ENCODE measurements at places on chromosomes 1 and 21.

GRCh38 chr1:87449348-87449963 is 120.8 kb downstream of the LMO4 start:
- no peak for DNase-seq

- peak; percentile 84 for DNase-seq
These were observed 8.9 kb downstream of the MAPKAPK2 start for GRCh38 chr1:206693592-206693991.

- no peak for DNase-seq
These were observed 4.8 kb downstream of the FTCD start for GRCh38 chr21:46150491-46151121.

GRCh38 chr21:36350282-36350910 is 30.4 kb downstream of the MORC3 start:
- peak; percentile 29 for DNase-seq

DNA sequence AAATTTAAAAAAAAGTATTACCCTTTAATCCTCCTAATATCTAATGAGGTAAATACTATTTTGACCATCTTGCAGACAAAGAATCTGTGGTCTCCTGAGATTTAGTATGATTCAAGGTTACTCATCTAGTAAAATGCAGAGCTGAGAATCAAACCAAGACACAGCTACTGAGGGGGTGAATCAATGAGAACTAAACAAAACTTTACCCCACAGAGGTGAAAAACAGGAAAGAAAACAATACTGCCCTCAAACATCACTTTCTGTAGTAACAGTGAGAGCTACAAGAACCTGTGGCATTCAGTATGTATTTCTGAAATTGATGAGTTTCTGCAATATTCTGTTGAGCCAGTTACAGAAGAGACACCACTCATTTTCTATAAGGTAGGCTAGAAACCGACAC is 85.1 kb downstream of the JAK1 start:
- no peak for DNase-seq

DNA sequence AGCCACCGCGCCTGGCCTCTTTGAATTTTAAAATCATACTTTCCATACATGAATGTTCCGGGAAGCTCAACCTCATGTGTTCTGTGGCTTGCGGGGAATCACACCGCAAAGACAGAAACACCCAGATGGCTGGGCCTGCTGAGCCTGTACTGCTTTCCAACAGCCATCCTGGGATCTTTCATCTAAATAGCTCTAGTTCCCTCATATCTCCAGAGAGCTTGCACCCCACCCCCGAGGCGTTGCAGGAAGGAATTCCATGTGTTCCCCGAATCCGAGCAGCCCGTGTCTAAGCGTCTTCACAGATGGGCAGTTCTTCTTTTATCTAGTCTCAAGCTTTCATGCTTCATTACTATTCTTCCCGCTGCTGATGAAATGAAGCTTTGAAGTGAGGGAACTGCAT is 66.4 kb downstream of the IGSF21 start:
- DNase-seq: no peak

DNA sequence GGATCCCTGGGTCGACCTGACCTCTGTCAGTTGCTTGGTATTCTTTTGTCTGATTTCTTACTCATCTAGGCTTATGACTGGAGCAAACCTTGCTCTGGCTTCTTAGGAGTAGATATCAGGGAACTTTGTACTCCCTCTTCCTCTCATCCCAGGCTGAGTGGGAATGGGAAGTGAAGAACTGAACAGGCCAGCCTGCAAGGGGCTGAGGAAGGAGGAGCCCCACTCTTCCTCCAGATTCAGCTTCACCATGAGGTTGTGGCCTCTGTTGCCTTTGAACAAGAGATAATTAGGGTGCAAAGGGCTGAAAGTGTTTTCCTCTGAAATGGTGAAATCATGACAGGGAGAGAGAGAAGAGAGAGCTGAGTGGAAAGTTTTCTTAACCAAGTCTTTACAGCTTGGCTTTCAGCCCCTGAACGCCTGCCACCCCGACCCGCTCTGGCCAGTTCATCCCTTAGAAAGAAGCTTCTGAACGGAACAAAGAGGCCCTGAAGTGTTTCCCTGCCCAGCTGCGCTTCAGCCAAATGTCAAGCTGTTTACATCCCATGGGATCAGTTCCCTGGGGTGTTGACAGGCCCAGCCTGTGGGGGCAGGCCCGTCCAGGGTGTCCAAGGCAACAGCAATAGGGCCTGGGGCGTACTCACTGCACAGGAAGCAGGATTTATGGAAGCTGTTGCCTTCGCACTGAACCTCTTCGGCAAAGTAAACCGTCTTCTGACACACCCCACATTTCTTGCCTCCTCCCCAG is 11.2 kb downstream of the CSRP1 start:
- no peak for DNase-seq

GRCh38 chr1:213330281-213330680 is 279.2 kb downstream of the RPS6KC1 start:
- DNase-seq: no peak

DNA sequence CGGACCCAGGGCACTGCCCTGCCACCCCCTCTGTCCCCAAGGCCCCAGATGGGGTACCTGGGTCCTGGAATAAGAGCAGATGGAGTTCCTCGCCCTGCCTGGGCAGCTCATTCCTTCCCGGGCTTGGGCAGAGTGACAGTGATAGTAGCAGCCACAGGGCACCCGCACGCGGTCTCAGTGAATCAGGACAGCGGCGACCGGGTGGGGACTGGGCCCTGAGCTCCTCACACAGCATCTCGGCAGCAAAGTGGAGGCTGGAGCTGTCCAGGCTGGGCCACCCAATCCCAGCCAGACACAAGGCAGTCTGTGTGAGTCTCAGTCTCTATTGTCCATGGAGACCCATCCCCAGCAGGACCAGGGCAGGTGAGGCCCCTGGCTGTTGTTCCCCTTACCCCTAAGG is 37.4 kb upstream of the CCDC27 start:
- peak; percentile 70 for DNase-seq

- DNase-seq: no peak
These were observed 54.2 kb downstream of the PDE4B start for GRCh38 chr1:65846866-65847265.

GRCh38 chr1:163063143-163063542 is 6.0 kb upstream of the RGS4 start:
- no peak for DNase-seq

DNA sequence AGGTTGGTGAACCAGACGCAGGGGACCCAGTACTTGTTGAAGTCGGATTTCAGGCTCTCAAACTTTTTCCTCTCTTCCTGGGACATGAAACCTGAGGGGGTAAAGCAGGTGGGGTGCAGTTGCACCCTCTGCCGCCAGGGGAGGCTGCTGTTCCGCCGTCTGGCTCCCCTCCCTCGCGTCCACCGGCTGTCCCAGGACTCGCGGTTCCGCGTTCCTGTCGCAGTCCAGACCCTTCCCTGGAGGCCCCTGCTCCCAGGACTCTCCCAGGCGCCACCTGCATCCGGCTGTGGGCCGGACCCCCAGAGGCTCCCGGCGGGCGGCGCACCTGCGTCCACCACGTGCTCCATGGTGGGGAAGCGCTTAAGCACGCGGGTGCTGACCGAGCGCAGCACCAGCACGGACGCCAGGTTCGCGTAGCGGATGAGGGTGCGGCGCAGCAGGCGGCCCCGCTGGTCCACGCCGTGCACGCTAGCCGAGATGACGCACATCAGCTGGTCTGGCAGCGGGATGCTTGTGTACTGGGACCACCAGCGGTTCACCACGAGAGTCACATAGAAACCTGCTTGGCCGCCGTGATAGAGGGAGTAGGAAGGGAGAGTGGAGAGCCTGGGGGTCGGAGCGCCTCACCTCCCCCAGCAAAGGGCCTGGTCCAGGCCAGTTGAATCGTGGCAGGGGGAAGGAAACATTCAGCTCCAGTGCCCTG is 1.7 kb downstream of the BEST4 start:
- DNase-seq: peak; percentile 41

DNA sequence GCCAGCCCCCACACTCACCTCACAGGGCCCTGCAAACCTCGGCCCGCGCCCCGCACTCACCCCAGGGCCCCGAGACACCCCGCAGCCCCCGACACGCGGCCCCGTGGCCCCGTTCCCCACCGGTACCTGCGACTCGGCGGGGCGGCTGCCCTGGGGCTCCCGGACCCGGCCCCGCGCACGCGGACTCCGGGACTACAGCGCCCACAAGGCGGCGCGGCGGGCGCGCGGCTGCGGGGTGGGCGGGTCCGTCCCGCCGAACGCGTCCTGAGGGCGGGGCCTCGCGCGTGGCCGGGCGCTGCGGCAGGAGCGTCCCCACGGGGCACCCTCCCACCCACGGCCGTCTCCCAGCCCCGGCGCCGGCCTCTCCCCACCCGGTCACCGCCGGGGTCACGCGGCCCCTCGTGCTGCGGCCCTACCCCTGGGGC is at the start of gene SLC19A1:
TSS of gene SLC19A1 (minus strand) at position 199 of the 425 bp plus-strand sequence. CDS start 4,481 bp downstream, outside the sequence.
- DNase-seq: peak; percentile 62

GRCh38 chr1:6944434-6944833 is 159.2 kb downstream of the CAMTA1 start:
- DNase-seq: no peak

DNA sequence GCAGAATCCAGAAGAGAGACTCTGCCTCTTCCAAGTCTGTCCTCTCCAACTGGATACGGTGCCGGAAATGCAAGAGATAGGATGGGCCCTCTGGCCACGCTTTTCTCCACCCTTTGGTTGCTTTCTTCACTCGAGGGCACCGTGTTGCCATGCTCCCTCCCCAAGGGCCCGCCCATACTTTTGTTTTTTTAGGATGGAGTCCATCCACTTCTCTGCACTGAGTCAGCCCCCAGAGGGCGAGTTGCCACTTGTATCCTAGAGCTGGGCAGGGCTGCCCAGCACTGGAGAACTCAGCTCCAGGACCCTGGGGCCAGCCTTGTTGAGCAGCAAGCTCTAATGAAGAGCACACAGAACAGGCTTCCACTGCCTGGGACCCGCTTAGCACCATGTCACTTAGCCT is 25.5 kb downstream of the IFNGR2 start:
- no peak for DNase-seq

GRCh38 chr1:39144924-39145323 is 59.6 kb upstream of the MACF1 start:
- no peak for DNase-seq

- DNase-seq: no peak
These were observed 6.6 kb downstream of the HYI start for GRCh38 chr1:43446881-43447835.

DNA sequence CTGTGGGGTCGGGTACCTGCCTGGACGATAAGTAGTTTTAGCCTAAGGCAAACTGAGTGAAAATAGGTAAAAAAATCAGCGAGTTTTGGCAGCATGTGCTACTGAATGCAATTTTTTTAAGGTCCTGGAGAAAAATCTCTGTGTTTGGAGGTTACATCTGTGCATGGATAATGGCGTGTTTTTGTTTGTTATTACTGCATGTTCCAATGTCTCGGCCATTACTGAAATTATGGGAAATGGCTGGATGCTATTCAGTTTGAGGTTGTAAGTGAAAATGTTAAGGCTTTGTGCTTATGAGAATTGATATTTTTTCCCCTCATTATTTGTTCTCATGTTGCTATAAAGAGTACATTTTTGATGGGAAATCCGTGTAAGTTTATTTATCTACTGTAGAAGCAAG is 441.7 kb downstream of the PRDM2 start:
- DNase-seq: no peak

- no peak for DNase-seq
These were observed 13.8 kb downstream of the WLS start for GRCh38 chr1:68218490-68218889.

DNA sequence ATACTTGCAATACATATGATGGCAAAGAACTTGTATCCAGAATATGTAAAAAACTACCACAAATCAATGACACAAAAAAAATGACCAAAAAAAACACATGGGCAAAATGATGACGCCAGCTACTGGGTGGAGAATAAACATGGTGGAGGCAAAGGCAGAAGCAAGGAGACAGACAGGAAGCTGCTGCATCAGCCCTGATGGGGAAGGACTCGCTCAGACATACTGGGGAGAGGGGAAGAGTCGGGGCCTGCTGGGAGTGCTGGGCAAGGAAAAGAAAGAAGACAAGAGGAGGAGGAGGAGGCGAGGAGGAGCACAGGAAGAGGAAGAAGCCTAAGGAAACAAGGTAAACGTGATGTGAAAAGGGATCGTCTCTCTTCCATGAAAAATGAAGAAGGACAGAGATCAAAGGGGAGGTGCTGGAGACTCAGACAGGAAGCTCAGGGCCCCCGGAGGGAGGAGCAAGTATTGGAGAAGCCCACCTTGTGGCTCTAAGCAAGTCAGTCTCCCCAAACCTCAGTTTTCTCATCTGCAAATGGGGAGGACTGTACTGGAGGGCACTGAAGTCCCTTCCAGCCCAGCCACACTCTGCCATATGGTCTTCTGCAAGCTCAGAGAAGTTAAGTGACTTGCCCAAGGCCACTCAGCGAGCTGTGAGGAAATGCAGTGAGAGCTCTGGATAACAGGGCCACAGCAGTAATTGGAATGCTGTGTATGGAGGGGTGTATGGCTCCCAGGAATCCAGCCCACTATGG is 24.2 kb downstream of the OLFML2B start:
- DNase-seq: no peak

DNA sequence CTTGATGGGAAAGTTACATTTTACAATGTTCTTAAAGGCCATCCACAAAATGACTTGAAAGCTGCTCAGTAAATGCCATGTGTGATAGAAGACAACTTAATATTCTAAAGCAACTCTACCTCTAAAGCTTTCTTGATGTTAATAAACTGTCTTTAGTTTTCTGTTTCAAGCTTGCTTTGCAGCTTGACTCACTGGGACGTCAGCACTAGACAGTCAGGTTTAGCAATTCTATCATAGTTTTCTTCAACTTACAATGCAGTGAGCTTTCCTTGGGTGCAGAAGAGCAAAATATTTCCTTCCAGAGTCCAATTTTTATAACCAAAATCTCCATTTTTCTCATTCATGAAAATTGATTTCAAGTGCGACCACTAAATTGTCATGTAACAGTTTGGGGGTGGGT is 273.1 kb downstream of the NTNG1 start:
- no peak for DNase-seq

- no peak for DNase-seq
These were observed 256.4 kb downstream of the HMCN1 start for GRCh38 chr1:185990565-185990964.
